ENCODE measurements at places on chromosomes 6 and 20. TPM values are rescaled to one million over a fixed set of nuclear protein-coding genes. Genes with fewer than 3 reads are reported as not detected.

- H3K4me1 ChIP-seq = no peaks in the 10 kb centered on the region
- no peaks in the 10 kb centered on the region for H3K36me3 ChIP-seq
- no peak overlapping the region for H3K4me3 ChIP-seq
- H3K27me3 ChIP-seq = no peaks in the 10 kb centered on the region
Observed at GRCh38 chr6:40627316-40627715, 40.2 kb upstream of the LRFN2 start.

- DNase-seq = no peak
- H3K27ac ChIP-seq = no peak overlapping the region
- no peaks in the 10 kb centered on the region for H3K27me3 ChIP-seq
- no peaks in the 10 kb centered on the region for H3K4me1 ChIP-seq
Observed at GRCh38 chr6:2918936-2919335, 15.8 kb upstream of the SERPINB9 start.

DNA sequence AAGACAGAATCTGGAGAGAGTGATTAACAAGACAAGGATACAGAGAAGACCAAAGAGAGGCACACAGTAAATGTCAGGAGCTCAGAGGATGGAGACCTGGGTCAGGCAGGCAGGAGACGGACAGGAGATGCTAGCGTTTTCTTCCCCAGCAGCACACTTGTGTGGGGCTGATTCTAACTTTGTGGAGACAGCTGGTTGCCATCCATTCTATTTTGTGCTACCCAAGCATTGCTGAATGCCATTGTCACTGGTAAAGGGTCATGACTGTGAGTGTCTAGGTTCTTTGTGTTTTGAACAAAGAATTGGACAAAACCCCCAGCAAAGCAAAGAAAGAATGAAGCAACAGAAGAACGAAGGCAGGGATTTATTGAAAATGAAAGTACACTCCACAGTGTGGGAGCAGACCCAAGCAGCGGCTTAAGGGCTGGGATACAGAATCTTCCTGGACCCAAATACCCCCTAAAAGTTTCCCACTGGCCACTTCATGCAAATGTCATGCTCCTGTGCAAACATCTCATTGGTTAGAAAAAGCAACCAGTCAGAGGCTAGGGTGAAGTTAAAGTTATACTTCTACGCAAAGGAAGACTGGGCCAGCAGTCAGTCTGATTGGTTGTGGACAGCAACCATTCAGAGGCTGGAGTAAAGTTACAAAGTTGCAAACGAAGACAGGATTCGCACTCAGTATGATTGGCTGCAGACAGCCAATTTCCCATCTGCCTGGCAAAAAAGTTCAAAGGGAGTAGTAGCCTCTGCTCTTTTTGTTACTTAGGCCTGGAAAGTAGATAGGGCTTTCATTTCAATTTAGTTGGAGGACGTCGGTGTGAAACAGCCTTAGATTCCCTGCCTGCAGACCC lies 17.5 kb downstream of the PTK7 start:
- no peak overlapping the region for H3K27ac ChIP-seq
- DNase-seq = peak; percentile 56
- no peak overlapping the region for H3K4me3 ChIP-seq
- H3K4me1 ChIP-seq = peaks cover 7% of the 10 kb centered on the region

DNA sequence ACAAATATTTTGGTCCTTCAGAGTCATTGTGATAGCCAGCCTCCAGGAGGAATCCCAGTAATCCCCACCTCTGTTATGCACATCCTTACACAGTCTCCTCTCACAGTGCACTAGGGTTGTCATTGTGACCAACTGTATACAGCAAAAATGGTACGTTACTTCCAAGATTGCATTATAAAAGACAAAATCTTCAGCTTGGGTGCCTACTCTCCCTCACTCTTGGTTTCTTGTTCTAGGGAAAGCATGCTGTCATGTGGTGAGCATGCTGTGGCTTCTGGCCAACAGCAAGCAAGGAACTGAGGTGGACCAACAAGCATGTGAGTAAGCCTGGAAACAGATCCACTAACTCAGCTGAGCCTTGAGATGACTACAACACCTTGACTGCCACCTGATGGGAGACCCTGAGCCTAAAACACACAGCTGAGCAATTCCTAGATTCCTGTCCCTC lies 130.1 kb upstream of the DST start:
- H3K4me1 ChIP-seq = no peaks in the 10 kb centered on the region
- H3K4me3 ChIP-seq = no peak overlapping the region
- no peak overlapping the region for H3K27ac ChIP-seq
- no peaks in the 10 kb centered on the region for H3K36me3 ChIP-seq
- DNase-seq = peak; percentile 47
- no peaks in the 10 kb centered on the region for H3K27me3 ChIP-seq

DACT2 gene
- total RNA-seq = 11.2 TPM

MAPK13 gene
- total RNA-seq = 94.5 TPM

PXDC1 gene
- 15.7 TPM for total RNA-seq
